Stimulated activated naive CD8-positive, alpha-beta T cell treated with anti-CD3 and anti-CD28 coated beads, Interleukin-15, Interleukin-2, amounts not matched to agents 100 U/mL and 50 U/mL, for 24 hours (primary cell): ENCODE measurements at places on chromosomes 4 and X.

GRCh38 chrX:149570668-149571067 is 16.6 kb downstream of the MAGEA9B start:
- no peak for DNase-seq

GRCh38 chrX:140912606-140913005 is 89.8 kb upstream of the SPANXB1 start:
- no peak for DNase-seq

DNA sequence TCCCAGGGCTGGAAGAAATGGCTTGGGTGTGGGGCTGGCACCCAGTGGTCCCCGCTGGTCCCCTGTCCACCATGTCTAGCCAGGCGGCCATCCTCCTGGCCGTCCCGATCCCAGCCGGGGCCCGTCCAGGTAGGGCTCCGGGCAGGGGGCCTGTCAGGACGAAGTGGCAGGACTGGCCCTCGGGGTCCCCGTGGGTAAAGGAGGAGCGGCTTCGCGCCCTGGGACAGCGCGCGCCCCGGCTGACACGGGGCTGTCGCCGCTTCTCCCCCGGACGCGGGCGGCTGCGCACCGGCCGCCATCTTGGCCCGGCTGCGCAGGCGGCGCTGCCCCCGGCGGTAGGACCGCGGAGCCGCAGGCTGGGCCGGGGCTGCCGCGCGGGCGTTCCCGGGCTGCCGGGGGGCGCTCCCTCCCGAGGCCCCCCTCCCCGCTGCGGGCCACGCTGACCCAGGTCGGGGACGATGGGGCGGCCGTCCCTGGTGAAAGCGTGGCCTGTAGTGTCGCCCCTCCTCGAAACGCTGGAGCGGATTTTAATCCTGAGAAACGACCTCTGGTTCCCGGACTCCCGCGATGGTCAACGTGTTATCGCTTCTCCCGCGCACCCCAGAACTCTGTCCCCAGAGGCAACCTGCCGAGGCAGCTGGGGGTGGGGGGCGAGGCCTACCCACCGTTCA is 60.4 kb upstream of the BCOR start:
- DNase-seq = peak; percentile 46

DNA sequence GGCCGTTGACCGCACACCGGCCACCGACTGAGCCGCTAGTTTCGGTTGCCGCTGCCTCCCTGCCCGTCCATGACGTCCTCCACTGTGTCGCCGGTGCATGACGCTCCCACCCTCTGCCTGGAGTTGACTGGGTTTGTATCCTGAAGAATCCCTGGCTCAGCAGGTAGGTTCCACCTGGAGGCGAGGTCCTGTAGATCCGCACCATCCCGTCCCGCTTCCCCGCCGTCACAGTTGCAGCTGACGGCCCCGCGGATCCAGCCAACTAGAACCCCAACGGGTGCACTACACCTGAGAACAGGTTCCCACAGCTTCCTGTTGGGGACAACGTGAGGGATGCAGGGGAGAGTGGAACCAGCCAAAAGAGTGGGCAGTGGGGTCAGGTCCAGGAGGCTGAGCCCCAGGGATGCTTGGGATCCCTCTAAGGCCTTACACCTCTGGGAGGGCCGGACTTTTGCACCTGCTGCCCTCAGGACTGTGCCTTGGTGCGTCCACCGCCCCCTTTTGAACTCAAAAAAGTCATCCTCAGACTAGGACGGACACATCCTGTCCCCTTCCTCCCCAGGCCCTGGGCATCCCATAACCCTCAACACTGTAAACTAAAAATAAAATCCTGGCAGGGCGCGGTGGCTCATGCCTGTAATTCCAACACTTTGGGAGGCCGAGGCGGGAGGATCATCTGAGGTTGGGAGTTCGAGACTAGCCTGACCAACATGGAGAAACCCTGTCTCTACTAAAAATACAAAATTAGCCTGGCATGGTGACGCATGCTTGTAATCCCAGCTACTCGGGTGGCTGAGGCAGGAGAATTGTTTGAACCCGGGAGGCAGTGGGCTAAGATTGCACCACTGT is 1.1 kb upstream of the SLBP start:
- DNase-seq = no peak

DNA sequence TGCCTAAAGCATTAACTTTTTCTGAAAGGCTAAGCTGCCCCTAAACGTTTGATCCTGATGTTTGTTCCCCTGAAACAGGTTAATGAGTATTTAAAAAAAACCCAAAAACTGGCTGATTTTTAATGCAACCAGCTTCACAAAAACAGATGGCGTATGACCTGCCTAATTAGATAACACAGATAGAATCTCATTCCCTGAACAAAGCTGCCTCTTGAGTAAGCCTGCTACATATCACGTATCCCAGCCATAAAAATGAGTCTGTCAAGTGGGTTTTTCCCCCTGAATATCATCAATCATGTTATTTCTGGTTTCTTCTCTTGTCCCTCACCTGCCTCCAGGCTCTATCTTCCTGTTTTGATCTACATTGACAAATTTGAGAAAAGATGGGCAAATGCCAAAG is 154.2 kb upstream of the FAM9B start:
- no peak for DNase-seq

GRCh38 chrX:11137543-11138139 is 26.5 kb downstream of the HCCS start:
- DNase-seq = no peak
